ENCODE measurements at places on chromosomes 5 and 9.

GRCh38 chr5:56264417-56265025, 31.4 kb upstream of the ANKRD55 start:
- DNase-seq = peak; percentile 2

DNA sequence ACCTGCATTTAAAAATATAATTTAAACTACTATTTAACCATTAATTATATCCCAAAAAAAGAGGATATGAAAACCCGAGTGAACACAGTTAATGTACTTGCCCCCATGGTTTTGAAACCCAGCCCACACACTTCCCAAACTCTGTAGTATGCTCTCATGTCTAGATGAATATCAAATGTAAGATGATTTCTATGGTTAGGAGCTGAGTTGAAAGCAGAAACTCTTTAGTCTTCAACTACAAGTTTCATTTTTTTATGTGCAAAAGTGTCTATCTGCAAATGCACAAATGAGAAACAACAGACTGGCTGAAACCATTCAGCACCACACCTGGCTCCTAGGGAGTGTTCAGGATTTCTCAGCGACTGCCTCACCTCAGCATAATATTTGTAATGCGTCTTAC, 183.3 kb downstream of the SEMA5A start:
- DNase-seq = no peak

- DNase-seq = no peak
Measured at GRCh38 chr5:959581-960531, 48.7 kb upstream of the NKD2 start.

GRCh38 chr5:59583810-59584562, 309.5 kb downstream of the PDE4D start:
- no peak for DNase-seq

DNA sequence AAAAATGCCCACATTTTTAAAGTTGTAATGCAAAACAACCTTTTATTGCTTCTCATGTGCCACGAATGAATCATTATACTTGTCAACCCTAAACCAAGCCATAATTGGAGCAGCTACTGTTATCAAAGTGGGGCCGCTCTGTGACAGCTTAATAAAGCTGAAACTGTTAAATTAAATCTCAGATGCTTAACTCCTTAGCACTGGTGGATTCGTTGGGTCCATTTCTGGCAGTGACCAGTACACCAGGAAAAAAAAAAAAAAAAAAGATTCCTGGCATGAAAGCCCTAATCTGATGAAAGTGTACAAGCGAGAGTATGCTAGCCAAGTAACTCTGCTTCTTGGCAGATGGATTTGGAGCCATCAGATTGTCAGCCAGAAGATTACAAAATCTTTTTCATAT, 164.8 kb downstream of the ZSWIM6 start:
- no peak for DNase-seq

DNA sequence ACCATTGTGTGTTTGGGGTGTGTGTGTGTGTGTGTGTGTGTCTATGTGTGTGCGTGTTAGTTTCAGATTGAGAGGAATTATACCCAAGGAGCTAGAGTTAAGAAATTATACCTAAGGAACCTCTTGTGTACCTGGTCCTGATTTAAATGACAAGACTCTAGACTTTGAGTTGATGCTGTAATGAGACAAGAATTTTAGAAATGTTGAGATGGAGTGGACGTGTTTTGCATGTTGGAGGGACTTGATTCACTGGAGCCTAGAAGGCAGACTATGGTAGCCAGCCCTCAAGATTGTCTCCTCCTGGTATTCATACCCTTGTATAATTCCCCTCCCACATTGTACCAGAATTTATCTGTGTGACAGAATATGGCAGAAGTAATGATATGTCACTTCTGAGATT, 52.4 kb upstream of the HSPB3 start:
- no peak for DNase-seq

- no peak for DNase-seq
Measured at GRCh38 chr5:6926491-6927038, 213.3 kb downstream of the TENT4A start.

DNA sequence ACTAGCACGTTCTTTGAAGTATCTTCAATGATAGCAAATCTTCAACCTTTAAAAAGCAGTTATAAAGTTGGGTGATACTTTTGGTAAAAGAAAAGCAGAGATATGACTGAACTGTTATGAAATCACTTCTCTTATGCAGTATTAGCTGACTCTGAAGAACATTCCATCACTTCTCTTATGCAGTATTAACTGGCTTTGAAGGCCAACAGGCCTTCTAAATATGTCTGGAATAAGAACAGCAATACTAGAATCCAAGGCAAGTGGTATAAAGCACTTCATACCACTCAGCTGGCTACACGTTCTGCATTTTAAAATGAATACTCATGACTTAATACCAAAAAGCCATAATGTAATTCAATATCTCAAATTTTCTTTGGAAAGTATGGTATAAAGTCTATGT, 17.3 kb downstream of the SKIC3 start:
- DNase-seq = no peak

- no peak for DNase-seq
Measured at GRCh38 chr9:133569891-133570690, 35.6 kb downstream of the ADAMTSL2 start.

DNA sequence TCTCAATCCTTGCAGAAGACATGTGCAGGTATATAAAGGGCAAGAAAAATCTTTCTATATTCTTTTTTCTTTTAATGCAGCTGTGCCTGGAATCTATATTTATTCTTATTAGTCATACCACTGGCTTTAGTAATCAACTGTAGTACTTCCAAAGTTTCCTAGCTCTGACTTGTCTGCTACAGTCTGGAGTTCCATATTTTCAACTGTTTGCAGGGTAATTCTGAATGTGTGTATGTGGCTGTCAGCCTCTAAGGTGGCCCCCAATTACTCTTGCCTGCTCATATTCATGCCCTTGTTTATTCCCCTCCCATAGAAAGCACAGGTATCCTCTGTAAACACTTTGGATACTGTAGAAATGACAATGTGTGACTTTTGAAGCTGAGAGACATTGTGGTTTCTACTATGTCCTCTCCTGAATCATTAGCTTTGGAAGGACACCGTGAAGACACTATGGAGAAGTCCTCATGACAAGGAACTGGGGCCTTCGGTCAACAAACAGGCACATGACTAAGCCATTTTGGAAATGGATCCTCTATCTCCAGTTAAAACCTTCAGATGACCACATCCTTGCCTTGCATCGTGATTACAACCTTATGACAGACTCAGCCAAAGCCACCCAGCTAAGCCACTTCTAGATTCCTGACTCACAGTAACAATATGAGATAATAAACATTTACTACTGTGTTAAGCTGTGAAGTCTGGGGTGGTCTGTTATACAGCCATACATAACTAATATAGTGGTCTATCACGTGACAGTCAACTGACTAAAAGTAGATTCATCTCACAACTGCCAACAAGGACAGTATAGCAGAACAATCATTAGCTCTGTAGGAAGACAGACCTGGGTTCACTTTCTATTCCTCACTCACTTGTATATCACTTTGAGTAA, 49.5 kb upstream of the SUSD1 start:
- no peak for DNase-seq

DNA sequence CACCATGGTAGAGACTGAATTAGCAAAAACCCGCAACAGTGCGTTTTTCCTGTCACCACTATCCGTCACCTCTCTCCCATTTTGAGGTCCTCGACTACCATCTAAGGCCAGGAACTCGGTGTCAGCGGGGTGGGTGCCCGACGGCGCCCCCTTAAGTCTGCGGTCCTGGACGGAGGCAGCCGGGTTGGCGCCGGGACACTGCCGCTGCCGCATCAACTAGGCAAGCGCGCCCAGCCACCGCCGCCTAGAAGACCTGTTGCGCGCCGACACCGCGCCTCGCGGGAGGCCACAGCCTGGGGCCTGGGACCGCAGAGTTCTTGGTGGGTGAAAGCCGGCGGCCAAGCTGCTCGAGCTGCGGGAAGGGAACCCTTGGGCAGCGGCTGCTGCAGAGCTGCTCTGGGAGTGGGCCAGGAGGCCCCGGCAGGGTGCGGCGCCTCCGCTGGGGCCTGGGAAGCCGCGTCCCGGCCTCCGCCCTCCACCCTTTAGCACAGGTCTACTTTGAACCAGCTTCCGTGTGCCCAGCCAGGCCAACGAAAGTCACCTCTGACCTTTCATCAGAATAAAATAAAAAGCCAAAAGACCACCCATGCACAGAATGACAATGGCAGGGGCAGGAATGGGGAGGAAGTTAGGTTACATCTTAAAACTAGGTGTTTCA, 3.5 kb downstream of the FOXB2 start:
- DNase-seq = no peak

- DNase-seq = no peak
Measured at GRCh38 chr5:32536246-32536645, 49.1 kb upstream of the SUB1 start.

- no peak for DNase-seq
Measured at GRCh38 chr5:17020678-17021601, 84.9 kb upstream of the MYO10 start.

DNA sequence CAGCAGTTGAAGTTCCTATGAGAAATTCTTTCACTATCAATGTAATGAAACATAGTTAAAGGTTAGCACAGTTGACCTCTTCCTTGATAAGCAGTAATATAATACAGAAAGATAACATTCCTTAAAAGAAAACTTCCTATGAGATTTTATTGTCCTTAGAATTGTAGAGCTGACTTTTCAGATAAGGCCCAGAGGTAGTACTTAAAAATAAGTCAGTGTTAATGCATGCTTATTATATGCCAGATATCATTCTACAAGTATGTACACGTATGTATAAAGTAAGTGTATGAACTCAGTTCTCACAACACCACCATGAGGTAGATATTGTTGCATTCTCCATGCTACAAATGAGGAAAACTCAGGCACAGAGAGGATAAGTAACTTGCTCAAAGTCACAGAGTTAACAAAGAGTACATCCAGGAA, 15.3 kb downstream of the AP3S1 start:
- no peak for DNase-seq

DNA sequence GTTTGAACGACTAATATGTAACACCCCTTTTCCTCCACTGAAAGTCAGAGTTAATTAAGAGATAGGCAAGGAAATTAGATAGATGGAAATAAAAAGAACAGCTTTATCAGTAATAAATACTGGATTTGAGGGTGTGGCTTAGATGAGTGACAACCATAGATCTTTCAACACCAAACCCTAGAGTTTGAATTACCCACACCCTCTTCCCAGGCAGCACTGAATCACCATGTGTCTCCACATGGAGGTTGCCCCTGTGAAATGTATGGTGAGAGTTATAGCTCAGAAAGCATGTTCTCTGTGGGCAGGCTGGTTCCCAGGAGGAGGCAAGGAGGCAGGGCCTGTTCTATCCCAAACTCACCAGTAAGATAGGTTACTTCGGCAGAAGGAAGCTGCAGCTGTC, 69.7 kb downstream of the TMEM174 start:
- DNase-seq = no peak

DNA sequence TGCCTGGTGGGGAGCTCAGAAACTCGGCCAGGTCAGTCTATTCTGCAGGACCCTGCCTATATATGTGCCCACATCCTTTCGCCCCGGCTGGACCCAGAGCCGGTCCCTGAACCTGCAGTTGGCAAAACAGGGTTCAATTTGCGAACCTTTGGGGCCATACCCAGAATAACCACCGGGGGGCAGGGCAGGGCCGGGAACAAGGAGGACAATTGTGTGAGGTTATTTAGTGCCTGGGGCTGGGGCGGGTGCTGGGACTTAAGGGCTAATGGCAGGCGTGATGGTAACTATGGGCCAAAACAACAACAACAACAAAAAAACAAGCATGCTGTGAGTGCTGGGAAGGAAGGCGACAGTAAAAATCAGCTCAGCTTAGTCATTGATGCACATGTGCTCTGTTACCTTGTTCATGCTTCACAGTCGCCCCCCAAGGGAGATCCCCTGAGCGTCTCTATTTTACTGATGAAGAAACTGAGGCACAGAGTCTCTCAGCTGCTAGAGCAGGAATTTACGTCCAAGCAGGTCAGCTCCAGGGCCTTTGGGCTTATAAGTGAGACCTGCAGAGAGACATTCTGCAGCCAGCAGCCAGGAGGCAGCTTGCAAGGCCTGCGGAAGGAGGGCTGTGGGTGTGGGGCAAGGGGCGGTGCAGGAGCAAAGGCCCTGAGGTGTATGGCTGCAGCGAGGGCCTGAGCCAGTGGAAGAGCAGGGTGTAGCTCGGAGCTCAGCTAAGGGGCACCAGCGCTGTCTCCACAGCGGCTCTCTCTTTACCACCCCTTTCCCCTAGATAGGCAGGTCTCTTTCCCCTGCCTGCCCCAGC, 106.0 kb downstream of the PHF2 start:
- peak; percentile 15 for DNase-seq

DNA sequence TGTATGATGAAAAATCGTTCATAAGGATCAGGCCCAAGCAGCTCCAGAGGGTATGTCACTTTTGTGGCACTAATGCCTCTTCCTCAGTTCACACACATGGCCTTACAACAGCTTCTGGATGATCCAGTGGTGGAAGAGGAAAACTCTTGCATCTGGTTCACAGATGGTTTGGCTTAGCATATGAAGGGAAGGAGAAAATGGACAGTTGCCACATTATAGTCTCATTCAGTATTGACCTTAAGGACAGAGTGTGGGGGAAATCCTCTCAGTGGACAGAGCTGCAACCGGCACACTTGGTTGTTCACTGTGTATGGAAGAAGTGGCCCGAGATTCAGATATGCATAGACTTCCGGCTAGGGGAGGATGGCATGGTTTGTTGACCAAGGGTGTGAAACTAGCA, 22.8 kb downstream of the C9orf57 start:
- DNase-seq = no peak

- no peak for DNase-seq
Measured at GRCh38 chr5:135249658-135250057, 149.4 kb downstream of the MACROH2A1 start.

- DNase-seq = no peak
Measured at GRCh38 chr5:3285621-3286020, 310.0 kb upstream of the IRX1 start.

GRCh38 chr5:94402096-94402495, 216.3 kb downstream of the KIAA0825 start:
- no peak for DNase-seq

DNA sequence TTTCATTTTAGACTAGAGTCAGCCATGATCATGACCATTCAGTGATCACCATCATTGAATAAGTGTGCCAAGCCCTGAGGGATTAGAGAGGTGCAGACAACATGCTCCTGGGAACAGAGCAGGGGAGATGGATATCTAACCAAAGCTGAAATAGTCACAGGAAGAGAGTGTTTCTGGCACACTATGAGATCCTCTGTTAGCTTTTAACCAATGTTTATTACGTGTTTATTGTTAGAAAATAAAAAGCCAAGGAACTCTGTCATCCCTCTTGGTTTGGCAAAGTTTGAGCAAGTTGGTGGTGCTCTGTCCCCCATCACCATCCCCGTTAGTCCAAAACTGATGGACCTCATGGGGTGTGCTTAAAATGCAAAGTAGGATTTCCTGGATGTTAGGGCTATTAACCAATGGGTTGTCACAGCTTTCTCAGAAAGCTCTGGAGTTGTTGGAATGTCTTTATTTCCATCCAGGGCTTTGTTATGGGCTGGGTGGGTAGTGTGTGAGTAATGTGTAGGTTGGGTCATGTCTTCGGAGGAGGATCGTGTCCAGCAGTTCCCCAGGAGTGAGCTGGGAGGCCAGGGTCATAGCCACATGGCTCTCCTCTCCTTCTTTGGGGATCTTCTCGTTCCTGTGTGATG, 34.9 kb downstream of the SLC28A3 start:
- DNase-seq = no peak

- no peak for DNase-seq
Measured at GRCh38 chr5:172336264-172336663, 52.7 kb upstream of the UBTD2 start.

Data from activated T-helper 9 cell treated with anti-CD3 and anti-CD28 coated beads, Interleukin-2, amount 50 U/mL, for 16 hours (primary cell).